ENCODE measurements at places on chromosomes 16 and 17.
A peak's percentile ranks its signal among the peaks of the same experiment; 100 is the strongest.

DNA sequence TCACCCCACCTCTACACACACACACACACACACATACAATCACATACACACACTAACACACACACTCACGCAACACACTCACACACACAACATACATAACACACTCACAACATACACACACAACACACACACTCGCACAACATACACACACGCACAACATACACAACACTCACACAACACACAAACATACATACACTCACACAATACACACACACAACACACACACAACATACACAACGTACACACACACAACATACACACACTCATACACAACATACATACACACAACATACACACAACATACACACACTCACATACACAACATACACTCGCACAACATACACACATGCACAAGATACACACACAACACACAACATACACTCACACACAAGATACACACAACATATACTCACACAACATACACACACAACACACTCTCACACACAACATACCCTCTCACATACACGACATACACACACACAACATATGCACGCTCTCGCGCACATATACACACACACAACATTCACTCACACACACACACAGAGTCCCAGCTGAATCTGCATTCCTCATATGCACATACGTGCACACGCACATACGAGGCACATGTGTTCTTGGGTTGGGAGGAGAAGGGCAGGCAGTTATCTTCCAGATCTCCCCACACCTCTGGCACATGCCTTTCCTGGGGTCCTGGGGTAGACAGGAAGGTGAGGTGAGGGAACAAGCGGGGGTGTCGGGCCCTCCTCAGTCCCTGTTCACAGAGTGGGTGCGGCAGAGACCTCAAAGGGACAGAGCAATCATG is 1.1 kb downstream of the ASGR2 start:
- no peak for DNase-seq

- no peak for DNase-seq
Measured at GRCh38 chr17:48645639-48646182, 19.6 kb upstream of the HOXB9 start.

DNA sequence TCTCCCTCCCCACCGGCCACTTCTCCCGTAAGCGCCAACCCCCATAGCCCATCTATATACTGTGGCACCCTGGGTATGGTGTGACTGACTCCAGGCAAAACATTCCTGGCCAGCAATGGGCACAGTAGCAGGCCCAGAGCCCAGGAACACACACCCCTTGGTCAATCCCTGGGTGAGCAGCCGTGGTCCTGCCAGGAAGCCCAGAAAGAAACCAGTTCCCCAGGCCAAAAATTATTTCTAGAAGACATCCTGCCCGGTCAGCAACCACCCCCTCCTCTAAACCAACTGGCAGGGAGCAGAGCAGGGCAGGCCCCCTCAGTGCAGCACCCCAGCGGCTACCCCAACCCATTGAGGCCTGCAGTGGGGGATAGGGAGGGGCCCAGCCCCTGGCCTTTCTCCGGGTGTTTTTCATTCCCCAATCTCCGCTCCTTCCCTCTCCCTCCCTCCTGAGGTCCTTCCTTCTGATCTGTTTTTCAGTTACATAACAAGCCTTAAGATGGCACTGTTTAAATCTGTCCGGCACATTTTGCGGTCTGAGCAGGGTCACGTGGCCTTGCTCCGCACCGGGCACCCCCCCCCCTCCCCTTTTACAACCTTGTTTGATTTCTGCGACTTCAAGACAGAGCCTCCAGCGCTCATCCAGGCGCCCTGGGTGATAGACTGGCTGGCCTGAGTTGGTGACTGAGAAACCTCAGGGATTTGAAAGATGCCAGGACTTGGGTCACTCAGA is 2.0 kb downstream of the NPTX1 start:
- DNase-seq, result no peak

DNA sequence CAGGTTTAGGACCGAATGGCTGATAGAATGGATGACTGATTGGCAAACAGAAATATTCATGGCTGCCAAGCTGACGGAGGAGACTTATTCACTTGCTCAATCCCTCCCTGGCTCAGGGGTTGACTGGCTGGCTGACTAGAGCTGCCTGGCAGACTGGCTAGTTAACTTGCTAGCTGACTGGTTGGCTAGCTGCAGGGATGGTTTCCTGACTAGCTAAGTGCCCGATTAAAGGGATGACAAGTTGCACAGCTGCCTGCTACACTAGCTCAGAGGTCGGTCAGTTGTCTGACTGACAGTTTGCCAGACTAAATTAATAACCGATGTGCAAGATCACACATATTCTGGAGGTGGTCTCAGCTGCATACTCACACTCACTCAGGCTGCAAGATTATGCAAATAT is 1208.4 kb upstream of the CDH8 start:
- no peak for DNase-seq

GRCh38 chr17:36127199-36127893 is 23.7 kb downstream of the CCL4 start:
- DNase-seq, result peak; percentile 55

GRCh38 chr16:69769404-69769803 is 7.3 kb downstream of the WWP2 start:
- DNase-seq, result no peak

DNA sequence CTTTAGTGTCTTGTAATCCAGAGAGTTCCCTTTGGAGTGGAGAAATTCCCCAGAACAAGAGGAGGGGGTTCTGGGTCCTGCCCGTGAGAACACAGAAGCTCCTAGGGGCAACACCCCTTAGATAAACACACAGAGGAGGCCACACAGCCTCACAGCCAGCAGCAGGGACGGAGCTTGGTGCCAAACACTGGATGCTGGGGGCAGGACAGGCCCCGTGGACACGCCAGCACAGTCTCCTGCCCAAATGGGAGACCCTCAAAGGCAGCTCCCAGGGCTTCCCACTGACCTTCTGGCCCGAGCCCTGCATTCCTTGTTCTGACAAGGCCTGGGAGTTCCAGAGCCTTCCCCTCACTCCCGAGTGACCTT is 31.8 kb upstream of the JPH3 start:
- DNase-seq, result no peak

- DNase-seq, result no peak
Measured at GRCh38 chr17:40338941-40339649, 25.4 kb downstream of the GJD3 start.

- DNase-seq, result no peak
Measured at GRCh38 chr17:8444494-8444893, 8.8 kb downstream of the NDEL1 start.

DNA sequence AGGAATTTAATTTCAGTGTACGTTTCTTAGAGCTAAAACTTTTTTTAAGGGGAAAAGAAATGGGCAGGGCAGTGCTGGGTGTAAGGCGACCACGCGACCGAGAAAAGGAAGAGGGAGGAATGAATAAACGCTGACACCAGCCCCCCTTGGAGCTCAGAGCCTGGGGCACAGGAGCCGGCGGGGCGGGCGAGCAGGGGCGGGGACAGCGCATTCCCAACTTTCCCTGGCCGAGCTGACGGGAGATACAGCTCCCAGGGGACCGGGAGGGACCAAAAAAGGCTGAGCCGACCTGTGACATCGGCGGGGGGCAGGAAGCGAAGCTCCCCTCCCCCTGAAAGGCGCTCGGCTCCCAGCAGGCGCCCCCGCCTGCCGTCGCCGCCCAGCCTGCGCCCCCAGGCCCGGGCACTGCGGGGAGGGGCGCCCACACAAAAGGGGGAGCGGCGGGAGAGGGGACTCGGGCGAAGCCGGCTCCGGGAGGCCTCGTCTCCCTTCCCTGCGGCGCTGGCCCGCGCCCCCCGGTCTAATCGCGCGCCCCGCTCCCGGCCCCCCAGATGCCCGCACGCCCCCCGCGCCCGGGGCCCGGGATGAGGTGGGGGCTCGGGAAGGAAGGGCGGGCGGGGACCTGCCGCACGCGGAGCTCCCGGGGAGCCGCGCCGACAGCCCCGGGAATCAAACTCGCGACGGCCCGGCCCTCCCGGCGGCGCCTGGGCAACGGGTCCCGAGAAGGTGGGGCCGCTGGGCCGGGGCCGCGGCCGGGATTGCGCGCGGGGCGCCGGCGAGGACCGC is 622 bp downstream of the CUEDC1 start:
- no peak for DNase-seq

- no peak for DNase-seq
Measured at GRCh38 chr16:6605490-6605889, 727.2 kb upstream of the RBFOX1 start.

GRCh38 chr17:4946312-4946976 is 1.9 kb downstream of the PFN1 start:
- DNase-seq, result no peak

DNA sequence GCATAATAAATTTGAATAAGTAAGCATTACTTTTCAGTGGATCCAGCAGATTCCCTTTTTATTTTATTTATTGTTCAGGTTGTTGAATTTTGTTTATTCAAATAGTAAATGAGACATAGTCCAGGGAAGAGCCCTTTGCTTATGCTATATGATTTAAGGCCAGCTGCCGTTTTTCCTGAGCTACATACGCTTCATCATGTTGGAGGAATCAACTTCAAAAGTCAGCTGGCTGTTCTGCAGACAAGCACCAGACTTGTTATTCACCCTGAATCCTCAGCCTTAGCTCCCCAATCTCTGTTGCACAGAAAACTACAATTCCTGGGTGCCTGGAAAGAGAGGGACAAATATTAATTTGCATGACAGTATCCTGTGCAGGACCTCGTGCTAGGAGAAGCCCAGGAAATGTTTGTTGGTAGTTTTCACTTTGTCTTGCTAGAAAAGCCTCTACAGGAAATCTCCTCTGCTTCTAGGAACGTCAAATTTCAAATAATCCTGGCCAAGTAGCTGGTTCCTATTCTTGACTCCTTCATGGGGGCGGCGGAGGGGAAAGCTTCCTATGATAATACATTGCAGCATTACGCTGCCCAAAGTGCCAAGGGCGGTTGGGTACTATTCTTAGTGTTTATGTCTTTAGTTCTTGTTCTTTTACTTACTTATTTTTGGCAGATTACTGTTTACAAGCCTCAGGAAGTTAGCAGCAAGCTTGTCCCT is 101.6 kb downstream of the PRKCA start:
- no peak for DNase-seq

DNA sequence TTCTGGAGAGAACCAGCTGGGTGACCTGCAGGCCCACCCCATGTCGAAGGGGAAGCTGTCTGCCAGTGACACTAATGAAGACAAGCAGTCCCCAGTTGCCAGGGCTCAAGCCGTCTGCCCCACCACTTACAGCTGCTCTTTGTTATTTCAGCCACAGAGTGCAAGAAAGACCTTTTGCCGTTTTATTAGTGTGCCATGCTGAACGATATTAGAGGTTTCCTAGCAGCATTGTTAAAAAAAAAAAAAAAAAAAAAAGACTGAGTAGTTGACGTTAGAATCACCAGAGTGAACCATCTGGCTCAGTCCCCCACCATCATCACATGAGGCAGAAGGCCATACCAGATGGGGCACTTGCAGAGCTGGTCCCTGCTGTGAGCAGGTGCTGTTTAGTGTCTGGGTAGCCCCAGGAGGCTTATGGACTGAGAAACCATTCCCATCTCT is 26.5 kb upstream of the SLC39A11 start:
- DNase-seq, result no peak

GRCh38 chr17:76578376-76578775 is 7.3 kb downstream of the ST6GALNAC2 start:
- no peak for DNase-seq

DNA sequence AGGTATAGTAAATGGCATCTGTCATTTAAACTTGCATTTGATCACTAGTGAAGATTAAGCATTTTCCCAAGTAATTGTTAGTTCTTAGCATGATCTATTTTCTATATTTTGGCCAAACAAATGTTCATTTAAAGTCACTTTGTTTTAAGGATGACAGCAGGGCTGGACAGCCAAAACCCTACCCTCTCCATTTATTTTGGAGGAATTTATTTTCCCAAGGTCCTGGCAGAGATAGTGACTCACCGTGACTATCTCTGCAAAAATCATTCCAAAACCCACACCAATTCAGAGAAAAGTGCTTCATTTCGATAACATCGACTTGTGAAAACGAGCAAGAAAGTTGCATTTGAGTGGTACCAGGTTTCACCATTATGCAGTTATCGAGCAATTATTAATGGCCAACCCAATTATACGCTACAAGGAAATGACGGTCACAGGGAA is 665 bp upstream of the AKAP1 start:
- no peak for DNase-seq

GRCh38 chr16:52035436-52035835 is 511.5 kb downstream of the TOX3 start:
- no peak for DNase-seq

- no peak for DNase-seq
Measured at GRCh38 chr16:65097296-65097695, 24.6 kb downstream of the CDH11 start.

- DNase-seq, result no peak
Measured at GRCh38 chr17:38547444-38547843, 58.3 kb downstream of the SRCIN1 start.

- no peak for DNase-seq
Measured at GRCh38 chr17:79837888-79838521, 1.2 kb downstream of the CBX4 start.

DNA sequence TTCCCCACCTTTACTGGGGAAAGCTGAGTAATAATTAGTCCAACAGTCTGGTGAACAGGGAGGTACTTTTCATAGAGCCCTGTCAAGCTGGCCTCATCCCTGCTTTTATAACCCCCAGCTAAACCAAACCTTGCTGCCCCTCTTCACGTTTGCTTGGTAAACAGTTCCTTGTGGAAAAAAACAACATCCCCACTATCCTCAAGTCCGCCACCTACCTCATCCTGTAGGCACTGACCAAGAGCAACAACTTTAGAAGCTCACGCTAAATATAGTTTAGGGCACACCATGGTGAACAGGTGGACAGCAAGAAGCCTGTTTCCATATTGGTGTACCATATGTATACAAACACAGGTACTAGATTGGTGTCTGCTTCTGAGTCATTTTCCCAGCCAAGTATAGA is 16.5 kb downstream of the NFE2L1 start:
- DNase-seq, result no peak

DNA sequence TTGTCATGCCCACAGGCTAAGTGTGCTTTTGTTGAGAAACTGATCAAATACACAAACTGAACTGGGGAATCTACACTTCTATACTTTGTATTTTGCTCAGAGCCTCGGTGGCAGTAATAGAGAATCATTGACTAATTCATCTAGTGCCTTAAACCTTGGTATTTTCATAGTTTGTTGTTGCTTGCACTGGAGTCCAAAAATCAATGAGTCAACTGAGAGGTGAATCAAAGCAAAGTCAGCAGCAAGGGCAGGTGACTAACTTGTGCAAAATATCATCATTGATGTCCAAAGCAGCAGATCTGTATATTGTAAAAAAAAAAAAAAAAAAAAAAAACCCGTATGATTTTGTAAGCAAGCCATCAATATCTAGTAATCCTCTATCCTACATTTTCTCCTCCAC is 296.4 kb downstream of the MAP2K6 start:
- no peak for DNase-seq

DNA sequence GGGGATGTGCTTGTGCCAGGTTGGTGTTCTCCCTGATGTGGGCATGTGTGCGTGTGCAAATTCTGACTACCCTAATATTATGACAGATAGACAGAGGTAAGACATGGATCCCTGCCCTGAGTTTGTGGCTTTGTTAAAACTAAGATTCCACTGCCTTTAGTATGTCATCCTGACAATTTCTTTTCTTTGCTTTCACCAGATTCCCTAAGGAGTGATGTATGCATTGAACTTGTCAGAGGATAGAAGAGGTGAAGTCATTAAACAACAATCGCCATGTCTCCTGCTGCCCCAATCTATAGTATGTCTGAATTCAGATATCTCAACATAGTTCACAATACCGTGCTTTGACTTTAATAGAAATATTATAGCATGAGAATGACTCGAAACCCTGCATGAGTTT is 137.1 kb upstream of the ELAC2 start:
- DNase-seq, result no peak

- no peak for DNase-seq
Measured at GRCh38 chr17:46121841-46122485, 71.3 kb downstream of the KANSL1 start.

Data from GM12864 (cell line).